ENCODE measurements at places on chromosomes 16 and 17.

DNA sequence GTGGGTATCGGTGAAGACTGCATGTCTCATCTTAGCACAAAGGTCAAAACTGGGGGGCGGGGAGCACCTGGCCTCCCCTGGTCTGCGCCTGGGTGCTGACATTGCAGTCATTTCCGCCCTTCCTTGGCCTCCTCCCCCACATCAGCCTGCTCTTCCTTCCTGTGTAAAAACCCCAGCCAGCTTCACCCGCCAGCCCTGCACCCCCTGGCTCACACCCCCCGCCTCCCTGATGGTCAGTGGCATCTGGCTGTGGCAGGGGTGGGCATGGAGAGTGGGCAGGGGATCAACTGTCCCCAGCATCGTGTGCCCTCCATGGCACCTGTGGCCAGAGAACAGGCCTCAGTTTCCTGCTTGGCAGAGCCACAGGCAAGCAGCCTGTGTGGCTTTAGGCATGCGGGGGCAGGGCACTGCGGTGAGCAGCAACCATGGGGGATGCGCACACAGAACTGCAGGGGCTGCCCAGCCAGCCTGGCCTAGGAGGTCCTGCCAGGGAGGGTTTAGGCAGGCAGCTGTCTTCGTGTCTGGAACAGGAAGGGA is 26.5 kb upstream of the LASP1NB start:
- no peak for DNase-seq

GRCh38 chr16:20064931-20065330 is 8.8 kb downstream of the GPR139 start:
- DNase-seq = no peak

DNA sequence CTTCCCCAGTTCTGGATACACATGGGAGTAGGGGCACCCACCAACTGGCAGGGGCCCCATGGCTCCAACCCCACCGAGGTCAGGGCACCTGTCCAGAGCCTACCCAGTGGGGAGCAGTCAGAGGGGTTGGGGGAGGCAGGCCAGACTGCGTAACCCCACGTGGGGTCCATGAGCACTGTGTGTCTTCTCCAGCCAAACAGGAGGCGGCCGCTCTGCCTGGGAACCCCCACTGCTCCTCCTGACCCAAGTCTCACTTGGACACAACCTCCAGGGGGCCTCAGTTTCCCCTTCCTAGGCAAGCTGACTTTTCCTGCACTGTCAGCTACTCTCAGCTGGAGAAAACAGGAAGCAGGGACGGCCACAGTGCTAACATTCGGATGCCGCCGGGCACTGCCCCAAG is 7.5 kb downstream of the ZNF469 start:
- DNase-seq = no peak

DNA sequence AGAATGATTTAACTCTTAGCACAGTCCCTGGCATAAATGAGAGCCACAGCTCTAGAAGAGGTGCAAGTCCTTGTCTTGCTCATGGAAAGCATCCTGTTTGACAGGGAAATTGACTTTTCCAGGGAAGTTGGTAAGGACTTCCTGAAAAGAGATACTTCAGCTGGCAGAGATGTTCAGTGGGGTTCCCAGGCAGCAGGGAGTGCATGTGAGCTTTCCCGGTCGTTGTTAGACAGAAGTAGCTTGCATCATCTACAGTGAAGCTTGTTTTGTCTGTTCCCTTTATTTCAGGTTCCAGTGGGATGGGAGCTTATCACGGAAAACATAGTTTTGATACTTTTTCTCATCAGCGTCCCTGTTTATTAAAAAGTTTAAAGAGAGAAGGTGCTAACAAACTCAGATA is 22.9 kb downstream of the ALDH3A2 start:
- DNase-seq = no peak

DNA sequence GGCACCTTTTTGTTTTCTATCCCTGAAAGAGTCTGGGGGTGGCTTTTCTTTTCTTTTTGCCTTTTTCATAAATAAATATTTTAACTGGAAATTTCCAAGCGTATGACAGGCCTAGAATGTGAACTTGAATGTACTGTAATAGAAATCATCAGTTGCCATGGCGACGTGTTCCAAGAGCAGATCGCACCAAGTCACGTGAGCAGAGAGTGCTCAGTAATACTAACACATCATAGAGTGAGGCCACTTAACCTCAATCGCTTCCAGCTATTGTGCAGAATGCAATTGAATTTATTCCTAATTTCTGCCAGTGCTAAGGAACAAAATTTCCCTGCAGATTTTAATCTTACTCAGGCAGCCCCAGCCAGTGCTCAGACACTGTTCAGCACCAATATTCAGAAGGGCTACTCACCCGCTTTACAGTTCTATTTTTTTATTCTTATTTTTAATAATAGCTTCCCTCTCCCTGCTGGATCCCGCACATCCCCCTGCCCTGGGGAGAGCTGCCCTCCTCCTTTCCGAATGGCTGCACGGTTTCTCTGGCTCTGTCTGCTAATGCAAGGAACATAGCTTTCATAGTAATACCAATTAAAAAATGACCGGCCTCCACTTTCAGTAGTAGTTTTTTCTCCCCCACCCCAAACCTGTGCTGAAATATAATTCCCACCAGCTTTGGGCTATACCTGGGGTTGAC is 26.2 kb upstream of the PMFBP1 start:
- no peak for DNase-seq
